SK-N-DZ (cell line): ENCODE measurements at places on chromosomes 5 and 9.
A peak's percentile ranks its signal among the peaks of the same experiment; 100 is the strongest.

GRCh38 chr5:8650186-8650585 lies 781.2 kb downstream of the MTRR start:
- no peak for DNase-seq

DNA sequence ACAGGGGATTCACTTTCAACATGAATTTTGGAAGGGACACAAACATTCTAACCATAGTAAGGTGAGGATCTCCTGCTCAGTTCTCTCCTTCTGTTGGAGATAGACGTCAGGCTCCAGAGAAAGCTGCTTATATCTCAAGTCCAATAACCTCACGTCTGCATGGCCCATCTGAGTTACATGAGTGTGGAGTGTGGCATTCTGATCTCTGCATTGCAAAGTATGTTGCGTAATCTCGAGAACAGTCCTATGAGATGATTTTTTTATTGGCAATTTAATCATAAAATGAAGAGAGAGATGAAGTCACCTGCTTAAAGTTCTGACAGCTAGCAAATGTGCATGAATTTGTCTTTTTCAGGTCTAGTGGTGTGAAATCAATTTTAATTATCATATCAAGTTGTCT lies 118.8 kb downstream of the SLC12A2 start:
- no peak for DNase-seq

- DNase-seq, result peak; percentile 84
Measured at GRCh38 chr9:132669698-132670456, at the start of gene DDX31. Gene DDX31 (minus strand): TSS chr9:132669983. CDS start chr9:132669934, 49 bp downstream.

DNA sequence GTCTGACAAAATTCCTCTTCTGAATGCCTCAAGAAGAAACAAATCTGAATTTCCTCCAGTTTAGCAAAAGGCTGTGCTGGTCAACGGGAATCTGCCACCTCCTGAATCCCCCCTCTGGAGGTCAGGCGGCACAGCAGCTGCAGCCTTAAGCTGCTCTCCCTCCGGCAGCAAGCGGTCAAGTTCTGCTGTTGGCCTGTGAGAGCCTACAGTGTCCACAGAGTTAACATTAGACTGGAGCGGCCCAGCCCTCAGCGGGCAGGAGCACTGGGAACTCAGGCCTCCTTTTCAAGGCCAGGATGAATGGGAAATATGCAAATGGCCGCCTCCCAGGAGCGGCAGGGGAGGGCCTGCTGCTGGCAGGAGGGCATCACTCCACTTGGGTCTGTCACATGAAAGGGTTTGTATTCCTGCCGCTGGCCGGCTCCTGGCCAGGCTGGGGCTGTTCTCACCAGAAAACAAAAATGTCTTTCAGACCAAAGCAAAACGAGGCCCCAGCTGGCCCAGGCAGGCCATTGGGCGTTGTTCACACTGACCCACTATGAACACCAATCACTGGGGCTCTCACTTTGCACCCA lies 8.2 kb downstream of the ACSL6 start:
- DNase-seq, result peak; percentile 32

GRCh38 chr9:99160173-99160572 lies 55.3 kb downstream of the TGFBR1 start:
- no peak for DNase-seq

DNA sequence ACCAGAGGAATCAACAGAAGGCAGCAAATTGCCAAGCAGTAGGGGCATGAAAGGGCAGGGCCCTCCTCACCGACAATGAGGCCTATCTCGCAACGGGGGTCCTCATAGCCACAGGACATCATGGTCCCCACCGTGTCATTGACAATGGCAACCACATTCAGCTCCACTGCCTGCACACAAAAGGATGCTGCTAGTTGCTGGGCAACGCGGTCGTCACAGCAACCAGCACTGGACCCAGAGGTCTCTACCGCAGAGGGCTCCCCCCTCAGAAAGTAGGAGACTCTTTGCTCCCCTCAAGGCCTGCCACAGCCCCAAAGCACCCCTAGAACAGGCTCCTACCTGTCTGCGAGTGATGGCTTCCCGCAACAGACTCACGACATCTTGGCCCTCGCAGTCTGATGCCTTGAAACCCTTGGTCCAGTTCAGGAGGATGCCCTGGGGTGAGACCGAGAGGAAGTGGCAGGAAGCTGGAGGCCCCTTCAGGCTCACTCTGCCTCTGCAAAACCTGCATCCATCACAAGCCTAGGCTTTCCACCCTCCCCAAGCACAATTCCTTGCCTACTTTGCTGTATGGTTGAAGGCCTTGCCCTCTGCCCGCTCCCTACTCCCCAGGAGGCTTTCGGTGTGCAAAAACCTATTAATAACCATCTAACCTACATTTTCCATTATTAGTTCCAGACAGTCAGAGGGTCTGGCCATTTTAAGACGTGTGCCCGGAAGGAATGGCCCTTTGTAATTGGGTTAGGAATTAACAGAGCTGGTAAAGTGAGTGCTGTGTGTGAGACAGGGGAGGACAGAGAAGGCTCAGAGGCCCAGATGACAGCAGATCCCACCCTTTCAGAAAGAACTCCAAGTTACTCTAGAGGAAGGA lies 15.2 kb downstream of the HK3 start:
- DNase-seq, result peak; percentile 69

DNA sequence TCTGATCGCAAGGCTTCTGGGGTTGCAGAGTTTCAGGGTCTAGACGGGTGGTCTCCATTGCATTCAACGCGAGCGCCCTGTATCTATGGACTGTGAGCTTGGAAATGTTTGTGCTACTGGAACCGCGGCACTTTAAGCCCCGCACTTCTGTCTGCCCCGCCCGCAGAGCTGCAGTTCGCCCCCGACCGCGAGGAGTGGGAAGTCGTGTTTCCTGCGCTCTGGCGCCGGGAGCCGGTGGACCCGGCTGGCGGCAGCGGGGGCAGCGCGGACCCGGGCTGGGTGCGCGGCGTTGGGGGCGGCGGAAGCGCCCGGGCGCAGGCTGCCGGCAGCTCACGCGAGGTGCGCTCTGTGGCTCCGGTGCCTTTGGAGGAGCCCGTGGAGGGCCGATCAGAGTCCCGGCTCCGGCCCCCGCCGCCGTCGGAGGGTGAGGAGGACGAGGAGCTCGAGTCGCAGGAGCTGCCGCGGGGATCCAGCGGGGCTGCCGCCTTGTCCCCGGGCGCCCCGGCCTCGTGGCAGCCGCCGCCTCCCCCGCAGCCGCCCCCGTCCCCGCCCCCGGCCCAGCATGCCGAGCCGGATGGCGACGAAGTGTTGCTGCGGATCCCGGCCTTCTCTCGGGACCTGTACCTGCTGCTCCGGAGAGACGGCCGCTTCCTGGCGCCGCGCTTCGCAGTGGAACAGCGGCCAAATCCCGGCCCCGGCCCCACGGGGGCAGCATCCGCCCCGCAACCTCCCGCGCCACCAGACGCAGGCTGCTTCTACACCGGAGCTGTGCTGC lies 1.0 kb downstream of the ADAMTS19 start:
- DNase-seq, result peak; percentile 77

DNA sequence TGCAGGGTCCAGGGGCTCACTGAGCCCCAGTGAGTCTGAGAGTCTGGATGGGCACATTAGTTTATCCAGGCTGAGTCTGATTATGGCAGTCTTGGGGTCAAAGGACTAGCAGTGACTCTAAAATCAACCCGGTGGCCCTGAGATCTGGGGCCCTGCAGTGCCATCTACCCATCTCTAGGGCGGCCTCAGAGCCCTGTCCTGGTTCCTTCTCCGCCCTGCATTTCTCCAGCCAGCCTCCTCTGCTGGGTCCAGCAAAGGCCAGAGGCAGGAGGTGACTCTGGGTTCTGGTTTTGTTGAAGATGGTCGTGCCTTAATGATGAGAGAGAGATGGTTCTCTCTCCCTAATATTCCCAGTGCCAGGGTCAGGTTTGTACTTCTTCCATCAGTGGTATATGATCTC lies 15.0 kb downstream of the DCANP1 start:
- DNase-seq, result no peak

GRCh38 chr9:7226007-7226640 lies 468.4 kb downstream of the KDM4C start:
- no peak for DNase-seq

DNA sequence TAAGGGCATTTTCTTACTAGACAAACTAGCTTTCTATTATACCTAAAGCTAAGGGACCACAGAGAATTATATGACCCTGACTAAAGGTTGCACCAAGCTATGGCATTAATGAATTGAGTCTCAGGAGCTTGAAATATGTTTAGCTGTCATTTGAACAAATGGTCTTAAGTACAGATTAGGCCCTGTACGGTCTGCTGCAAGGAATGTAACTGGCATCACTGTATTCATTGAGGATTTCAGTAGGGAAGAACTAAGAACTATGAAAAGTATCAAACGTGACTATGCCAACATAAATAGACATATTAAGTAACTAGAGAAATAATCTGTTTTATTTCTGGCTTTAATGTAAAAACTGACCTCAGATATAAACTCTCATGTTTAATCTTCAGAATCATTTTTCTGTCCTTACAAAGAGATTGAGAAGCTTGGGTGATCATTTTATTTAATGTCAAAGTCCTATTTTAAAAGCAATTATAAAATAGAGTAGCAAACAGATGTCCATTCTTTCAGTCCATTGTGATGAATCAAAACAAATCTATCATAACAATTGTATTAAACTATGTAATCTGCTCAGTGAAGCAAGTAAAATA lies 845.9 kb downstream of the MAT2B start:
- DNase-seq, result no peak

DNA sequence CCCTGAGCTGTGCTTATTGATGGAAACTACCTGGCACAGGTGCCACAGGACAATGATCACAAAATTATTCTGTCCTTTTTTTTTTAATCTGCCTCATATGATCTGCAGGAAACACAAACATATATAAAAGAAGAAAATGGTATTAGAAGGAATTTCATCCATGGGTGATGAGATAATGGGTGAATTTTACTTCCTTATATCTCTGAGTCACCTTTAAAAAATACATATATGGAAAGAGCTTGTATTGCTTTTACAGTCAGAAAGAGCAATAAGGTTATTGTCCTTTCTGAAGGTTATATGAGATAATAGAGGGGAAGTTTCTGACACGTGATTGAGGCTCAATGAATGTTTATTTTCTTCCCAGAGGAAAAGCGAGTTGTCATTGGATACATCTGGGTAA lies 31.6 kb downstream of the NEURL1B start:
- DNase-seq, result no peak

DNA sequence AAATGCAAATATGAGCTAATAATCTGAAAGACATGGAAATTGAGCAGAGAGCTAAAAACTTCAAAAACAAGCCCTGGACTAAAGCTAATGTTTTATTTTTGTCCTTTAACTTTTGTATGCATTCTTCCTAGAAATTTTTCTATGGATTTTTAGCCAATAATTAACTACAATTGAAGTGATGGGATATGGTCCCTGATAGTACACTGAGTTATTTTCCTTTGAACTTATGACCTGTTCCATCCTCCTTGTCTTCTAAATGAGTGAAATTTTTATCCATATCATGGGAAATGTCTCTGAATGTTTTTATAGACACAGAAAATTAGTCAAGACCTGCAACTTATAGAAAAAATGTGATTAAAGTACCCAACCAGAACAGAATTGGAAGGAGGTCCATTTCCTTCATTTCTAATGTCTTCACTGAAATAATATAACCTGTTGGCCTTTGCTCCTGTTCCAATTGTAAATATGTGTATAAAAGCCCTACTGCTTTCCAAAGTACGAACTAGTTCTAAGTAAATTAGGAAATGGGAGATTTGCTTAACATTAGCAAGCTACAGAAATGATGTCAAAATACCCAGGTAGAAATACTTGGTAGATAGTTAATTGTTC lies 11.3 kb upstream of the ERAP2 start:
- no peak for DNase-seq

- DNase-seq, result no peak
Measured at GRCh38 chr9:110752766-110753165, 84.2 kb downstream of the MUSK start.

- DNase-seq, result no peak
Measured at GRCh38 chr5:73365301-73365853, 83.2 kb downstream of the FOXD1 start.

DNA sequence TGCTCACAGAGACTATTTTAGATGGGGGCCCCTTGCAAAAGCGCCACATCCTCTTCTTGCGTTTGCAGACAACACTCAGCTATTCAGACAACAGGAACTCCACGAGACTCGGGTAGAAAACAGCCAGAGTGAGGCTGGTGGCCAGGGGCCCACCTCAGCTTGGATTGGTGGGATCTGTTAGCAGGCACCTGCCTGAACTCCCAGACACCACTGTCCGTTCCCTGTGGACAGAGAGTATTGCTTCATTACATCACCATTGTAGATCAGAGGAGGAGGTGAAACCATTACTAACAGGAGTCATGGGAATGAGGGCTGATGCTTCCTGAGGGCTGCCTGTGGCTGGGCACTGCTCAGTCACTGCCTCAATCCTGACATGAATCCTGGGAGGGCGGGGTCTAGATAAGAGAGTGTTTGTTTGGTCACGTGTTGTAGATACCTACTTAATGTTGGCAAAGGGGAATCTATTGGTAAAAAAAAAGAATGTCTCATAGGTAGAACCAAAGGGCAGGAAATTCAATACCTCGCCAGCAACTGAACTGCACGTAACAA lies 4.4 kb upstream of the RAPGEF1 start:
- DNase-seq, result no peak

DNA sequence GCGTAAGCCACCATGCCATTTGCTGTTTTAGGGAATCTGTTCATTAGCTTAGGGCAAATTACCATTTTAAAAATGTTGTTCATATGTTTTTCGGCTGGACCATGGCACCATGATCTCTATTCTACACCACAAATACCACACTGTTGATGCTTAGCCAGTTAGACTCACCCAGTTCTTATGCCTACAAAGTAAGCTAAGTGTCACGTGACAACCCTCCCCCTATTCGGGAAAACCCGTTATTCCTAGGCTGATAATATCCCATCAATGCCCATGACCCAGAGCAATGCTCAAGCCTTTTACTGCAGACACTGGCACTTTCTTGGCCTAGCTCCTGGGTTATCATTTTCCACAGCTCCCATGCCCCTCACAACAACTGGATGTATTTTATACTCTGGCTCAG lies 280.3 kb upstream of the KLF9 start:
- DNase-seq, result no peak

DNA sequence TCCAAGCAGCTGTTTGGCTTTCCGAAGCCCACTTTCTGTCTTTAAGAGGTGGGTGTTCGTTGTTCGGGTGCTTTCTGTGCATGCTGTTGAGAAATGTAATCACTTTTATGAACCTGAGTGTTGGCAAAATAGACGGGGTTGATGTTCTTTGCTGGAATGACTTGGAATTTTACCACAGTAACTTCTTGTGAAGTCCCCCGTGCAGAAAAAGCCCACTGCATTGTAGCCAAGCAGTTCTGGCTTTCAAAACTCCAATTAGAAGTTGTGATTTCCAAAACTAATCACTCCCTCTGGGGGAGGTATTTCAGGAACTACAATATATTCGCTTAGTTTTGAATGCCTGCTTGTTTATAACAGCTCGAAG lies 111.1 kb downstream of the PAM start:
- no peak for DNase-seq

- peak; percentile 71 for DNase-seq
Measured at GRCh38 chr5:177446200-177447065, at the start of gene PRR7. Gene PRR7 (plus strand): TSS chr5:177446814. CDS start chr5:177455068, 8,254 bp downstream.

- DNase-seq, result no peak
Measured at GRCh38 chr5:5424736-5425135, 2.3 kb downstream of the ICE1 start.

DNA sequence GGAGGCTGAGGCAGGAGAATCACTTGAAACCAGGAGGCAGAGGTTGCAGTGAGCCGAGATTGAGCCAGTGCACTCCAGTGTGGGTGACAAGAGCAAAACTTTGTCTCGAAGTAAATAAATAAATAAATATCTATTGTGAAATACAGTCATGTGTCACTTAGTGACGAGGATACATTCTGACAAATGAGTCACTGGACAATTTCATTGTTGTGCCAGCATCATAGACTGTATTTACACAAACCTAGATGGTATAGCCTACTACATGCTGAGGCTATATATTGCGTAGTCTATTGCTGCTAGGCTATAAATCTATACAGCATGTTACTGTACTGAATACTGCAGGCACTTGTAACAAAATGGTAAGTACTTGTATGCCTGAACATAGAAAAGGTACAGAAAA lies 61.1 kb upstream of the CCL21 start:
- DNase-seq, result no peak
